ENCODE measurements at places on chromosomes 12 and 14. TPM values are rescaled to one million over a fixed set of nuclear protein-coding genes. Genes with fewer than 3 reads are reported as not detected.

DNA sequence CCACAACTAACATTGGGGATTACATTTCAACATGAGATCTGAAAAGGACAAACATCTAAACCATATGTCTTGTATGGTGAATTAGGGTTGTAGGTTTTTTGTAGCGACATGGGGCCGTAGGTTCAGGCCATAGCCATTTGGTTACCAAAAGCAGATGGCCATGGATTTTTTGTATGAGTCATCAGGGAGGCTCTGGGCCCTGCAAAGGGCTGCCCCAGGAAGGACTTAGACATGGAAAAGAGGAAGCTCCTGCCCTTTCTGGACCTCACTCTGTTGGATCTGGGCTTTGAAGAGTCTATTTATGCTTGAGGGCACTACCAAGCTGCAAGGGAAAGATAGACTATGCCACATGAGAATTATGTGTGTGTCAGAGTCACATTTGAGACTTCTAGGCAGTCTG is 89.3 kb upstream of the DHRS4 start:
- DNase-seq: no peak

INSM2 gene
- total RNA-seq: 0.12 TPM

- DNase-seq: no peak
Measured at GRCh38 chr12:70581208-70581607, 56.0 kb downstream of the PTPRB start.

MORN3 gene
- total RNA-seq: 5.8 TPM

PLEKHG7 gene
- total RNA-seq: 6.1 TPM

DNA sequence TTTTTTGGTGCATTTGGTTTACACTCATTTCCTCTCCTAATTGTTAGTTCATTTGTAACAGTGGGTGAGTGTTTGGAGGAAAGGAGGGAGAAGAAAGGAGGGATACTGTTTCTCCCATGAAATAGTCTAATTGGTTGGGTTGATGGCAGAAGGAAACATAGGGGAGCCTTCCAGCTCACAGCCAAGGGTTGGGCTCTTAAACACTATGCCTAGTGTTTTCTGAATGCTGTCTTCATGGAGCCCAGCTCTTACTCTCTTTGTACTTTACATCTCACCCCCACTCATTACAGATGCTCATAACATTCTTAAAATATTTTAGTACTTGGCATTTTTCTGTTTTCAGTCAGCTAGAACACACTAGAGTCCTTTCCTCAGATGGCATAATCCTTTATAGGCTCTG is 38.2 kb downstream of the BAZ2A start:
- no peak for DNase-seq

DNA sequence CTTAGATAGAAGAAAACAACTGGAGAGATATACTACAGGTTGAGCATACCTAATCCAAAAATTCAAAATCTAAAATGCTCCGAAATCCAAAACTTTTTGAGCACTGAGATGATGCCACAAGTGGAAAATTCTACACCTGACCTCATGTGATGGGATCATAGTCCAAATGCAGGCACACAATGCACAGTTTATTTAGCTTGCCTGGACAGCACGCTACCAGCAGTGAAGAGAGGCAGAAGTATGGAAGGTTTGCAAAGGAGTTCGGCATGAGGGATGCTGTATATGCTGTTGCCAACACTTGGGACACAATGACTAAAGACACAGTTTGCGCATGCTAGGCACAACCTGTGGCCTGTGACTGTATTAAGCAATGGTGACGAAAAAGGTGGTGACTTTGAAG is 58.1 kb upstream of the CAND1 start:
- no peak for DNase-seq

DNA sequence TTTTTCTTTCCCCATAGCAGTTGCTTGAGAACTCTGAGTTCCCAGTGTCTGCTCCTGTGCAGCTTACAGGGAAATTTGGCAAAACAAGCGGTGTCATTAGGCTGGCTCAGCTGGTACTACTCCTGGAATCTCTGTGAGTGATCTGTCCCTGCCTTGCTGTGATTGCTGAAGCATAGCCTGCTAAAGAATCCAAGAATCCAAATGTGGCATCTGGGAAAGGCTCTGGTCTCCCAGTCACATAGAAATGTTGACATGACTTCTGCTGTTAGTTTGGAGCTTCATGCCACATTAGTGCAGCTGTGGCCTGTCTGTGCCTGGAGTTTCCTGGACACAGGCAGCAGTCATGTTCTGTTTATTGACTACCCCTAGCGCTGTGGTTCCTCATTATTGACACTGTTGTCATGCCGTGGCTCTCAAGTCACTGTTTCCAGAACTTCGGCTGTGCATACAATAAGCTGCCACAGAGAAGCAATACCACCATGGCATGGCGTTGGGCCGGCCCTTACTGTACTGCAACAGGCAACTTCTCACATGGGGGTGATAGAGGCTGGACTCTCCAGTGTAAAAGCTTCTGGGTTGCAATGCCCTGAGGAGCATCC is 166.8 kb downstream of the MYRFL start:
- peak; percentile 34 for DNase-seq

- no peak for DNase-seq
Measured at GRCh38 chr12:50659260-50659659, 104.6 kb upstream of the ATF1 start.
